ENCODE measurements at places on chromosomes 1 and 21.

DNA sequence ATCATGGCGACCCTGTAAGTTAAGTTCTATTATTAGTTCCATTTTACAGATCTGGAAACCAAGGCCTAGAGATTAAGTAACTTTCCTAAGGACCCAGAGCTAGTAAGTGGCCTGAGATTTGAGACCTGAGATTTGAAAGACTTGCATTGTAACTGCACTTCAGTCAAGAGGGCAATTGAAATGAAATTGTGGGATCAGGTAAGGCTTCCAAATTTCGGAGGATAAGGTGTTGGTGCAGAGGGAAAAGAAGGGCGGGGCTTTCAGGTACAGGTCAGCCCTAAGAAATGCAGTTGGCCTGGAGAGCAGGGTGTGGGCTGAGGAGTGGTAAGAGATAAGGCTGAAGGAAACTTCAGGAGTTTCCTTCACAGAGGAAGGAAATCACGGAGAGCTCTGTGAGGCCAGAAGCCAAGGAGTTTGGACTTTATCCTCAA lies 51.1 kb downstream of the SLC16A1 start:
- no peak for DNase-seq

- DNase-seq, result no peak
These were observed 18.0 kb downstream of the SSX2IP start for GRCh38 chr1:84672080-84672854.

- DNase-seq, result no peak
These were observed 475.0 kb upstream of the B3GALT2 start for GRCh38 chr1:193661385-193661784.

DNA sequence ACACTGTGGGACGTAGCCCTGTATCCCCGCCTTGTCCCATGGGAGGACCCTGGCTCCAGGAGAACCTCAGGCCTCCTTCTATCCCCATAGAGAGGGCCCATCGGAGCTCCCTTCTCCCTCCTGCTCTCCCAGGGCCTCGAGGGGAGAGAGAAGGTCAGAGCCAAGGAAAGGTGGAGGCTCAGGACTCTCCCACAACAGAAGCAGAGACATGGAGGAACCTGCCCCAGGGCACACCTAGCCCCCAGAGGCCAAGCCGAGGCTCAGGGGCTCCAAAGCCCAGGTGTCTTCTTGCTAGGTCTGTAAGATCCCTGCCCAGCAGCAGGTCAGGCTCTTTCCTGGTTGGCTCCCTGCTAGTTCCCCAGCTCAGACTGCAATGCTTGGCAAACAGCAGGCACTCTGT lies 34.4 kb upstream of the ARF1 start:
- no peak for DNase-seq

Data from breast epithelium (tissue), 4 donors.